ENCODE measurements at places on chromosomes 4 and X.

DNA sequence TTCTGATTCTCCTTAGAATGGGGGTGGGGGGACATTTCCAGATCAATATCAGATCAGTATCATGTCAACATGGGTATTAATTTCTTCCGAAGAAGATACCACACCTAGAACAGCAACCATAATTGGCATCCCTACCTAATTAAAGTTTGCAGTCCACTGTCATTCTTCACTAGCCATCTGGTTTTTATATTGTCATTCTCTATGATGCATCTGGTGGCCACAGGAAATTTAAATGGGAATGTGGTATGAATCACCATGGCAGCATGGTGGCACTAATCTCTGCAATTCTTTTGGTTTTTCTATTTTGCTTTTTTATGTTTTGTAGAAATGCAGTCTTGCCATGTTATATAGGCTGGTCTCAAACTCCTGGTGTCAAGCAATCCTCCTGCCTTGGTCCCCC, 16.6 kb upstream of the UBE2D3 start:
- DNase-seq = no peak

DNA sequence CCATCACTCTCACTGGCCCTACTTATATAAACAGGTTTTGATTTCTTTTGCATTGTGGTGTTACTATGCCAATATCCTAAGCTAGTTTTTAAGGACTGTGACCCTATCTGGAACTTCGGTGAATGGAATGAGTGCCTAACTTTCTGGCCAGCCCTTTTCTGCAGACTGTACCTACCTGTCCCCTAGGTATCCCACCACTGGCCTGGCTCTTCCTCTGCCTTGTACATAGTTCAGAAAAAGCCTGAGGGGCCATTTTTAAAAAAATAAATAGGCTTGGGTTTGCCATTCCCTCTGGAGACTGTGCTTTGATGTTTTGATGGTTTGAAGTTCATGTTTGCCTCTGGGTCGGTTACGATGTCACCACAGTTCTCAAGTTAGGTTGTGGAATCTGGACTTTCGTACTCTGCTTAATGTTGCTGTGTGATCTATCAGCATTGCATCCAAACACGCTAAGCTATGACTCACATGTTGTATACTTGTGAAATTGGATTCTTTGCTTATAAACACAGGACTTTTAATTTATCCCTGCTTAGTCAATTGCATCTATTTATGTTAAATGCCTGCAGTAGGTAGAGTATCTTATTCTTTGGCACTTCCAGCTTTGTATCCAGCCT, 182.0 kb downstream of the ANKRD50 start:
- DNase-seq = no peak

- DNase-seq = no peak
These were observed 15.0 kb upstream of the STS start for GRCh38 chrX:7132335-7133049.

- DNase-seq = no peak
These were observed 343.1 kb upstream of the NOCT start for GRCh38 chr4:138672393-138672976.

- DNase-seq = no peak
These were observed 119.4 kb downstream of the AKAP4 start for GRCh38 chrX:50081282-50081889.

DNA sequence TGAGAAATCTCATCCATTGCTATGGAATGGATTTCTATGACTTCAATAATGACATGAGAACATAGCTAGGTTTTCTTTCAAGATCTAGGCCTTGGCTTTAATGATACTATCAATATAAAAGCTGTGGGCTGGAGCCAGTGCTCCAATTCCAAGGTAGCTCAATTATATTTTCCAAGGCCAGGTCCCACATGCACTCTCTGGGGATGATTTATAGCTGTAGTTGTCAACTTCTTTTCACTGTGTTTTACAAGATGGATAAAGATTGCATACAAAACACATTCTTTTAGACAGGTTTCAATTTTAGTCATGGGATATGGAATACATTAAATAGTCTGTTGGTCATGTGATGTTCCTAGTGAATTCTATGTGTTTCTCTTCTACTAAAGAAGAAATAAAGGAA, 156.7 kb downstream of the DCAF12L1 start:
- DNase-seq = no peak

DNA sequence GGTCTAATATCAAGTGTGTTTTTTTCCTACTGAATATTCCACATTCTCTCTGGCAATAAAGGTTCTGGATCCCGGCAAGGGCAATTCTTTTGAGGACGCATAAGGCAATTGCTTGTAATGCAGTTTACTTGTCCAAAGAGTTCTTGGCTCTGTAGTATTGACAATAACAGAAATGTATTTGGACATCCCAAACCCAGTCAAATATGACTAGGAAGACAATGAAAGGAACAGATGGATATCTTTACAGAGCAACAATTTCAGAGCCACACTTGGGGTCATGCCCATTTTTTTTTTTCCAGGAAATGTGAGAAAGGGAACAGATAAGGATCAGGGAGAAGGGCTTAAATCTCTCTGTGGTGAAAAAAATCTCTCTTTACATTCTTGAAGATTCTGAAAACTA, 12.2 kb downstream of the GK2 start:
- no peak for DNase-seq

GRCh38 chr4:87060957-87061356, 126.1 kb downstream of the AFF1 start:
- DNase-seq = no peak

DNA sequence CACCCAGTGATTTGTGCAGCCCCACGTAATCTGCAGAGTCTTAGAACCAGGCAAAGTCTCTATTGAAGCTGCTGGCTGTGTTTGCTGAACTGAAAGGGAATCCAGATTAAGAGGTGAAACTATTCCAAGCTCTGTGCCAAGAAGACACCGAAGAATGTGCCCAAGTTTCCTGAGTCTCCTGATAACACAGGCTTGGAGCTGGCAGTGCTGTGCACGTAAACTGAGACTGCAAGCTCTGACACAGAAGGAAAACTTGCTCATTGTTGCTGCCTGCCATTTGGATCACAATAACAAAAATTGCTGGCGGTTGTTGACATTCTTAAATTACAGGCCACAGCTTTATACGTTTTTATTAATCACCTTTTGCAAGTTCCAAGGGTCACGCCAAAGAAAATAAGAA, 60.2 kb upstream of the VCX3B start:
- DNase-seq = no peak

- no peak for DNase-seq
These were observed 21.8 kb upstream of the PPA2 start for GRCh38 chr4:105495667-105496066.

- DNase-seq = no peak
These were observed 22.4 kb downstream of the MAGEA9 start for GRCh38 chrX:149804102-149804501.

- DNase-seq = no peak
These were observed 27.7 kb downstream of the YIPF7 start for GRCh38 chr4:44623676-44624075.

GRCh38 chrX:48683411-48683982, at the start of gene WAS:
Gene WAS, plus strand, starts transcription at chrX:48683799. Its CDS starts 55 bp downstream, at chrX:48683854.
- no peak for DNase-seq

GRCh38 chr4:124433044-124433443, 279.5 kb downstream of the ANKRD50 start:
- no peak for DNase-seq

GRCh38 chr4:44563496-44563895, 87.9 kb downstream of the YIPF7 start:
- DNase-seq = no peak

DNA sequence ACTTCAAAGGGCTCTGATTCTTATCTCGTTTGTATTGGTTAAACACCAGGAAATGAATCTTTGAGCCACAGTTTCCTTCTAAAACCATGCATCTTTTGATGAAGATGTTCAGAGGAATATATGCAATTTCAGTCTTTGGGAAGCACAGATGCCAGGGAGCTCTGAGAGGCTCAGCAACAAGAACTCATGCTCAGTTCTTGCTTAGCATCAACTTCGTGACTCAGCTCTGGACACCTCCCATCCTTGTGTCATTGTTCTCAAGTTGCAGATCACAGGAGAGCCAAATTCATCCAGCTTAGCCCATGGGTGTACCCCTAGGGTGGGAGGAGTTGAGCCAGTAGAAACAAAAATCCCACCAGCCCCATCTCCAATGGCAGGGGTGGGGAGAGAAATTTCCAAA, 219.6 kb upstream of the MAOA start:
- DNase-seq = no peak

DNA sequence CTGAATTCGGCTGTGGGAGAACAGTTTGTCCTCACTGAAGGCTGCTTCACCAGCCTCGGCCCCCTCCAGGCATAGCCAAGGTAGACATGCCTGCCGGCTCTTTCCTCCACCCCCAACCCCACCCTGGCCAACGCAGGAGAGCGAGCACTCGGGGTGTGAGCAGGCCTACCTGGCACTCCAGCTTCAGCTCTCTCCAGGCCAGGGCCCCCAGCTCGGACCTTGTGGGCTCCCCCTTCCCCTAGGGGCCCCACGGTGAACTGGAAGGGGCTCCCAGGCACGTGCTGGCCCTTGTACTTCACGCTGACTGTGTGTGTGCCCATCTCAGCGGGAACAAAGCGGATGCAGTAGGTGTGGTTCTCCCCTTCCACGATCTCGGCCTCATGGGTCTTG, 22.4 kb downstream of the FLNA start:
- DNase-seq = no peak

GRCh38 chr4:6956434-6957147, 47.0 kb downstream of the TBC1D14 start:
- no peak for DNase-seq

DNA sequence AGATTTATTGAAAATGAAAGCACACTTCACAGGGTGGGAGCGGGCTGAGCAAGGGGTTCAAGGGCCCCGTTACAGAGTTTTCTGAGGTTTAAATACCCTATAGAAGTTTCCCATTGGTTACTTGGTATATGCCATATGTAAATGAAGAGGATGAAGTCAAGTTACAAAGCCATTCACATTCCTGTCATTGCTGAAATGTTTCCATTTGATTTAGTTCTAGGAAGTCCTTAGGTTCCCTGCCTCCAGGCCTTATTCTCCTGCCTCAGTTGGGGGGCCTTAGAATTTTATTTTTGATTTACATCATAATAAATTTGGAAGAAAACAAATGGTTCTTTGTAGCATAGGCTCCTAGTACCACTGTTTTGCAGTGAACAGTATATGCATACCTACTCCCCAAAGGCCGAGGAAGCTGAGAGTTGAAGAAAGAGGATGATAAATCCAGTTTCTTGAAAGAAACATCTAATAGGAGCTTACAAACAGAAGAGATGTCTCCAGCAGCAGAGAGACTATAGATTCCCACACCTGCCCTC, 31.8 kb downstream of the SERTM2 start:
- no peak for DNase-seq

- no peak for DNase-seq
These were observed 232.0 kb upstream of the KLF8 start for GRCh38 chrX:56000174-56000573.

DNA sequence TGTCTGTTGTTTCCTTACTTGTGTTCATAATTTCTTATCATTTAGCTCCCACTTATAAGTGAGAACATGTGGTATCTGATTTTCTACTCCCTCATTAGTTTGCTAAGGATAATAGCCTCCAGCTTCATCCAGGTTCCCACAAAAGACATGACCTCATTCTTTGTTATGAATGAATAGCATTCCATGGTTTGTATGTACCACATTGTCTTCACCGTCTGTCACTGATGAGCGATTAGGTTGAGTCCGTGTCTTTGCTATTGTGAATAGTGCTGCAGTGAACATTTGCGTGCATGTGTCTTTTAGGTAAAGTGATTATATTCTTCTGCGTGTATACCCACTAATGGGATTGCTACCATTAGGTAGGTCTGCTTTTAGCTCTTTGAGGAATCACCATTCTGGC, 624.3 kb upstream of the EPHA5 start:
- DNase-seq = no peak

- no peak for DNase-seq
These were observed 62.2 kb downstream of the NSUN7 start for GRCh38 chr4:40811956-40812355.

- DNase-seq = no peak
These were observed 956 bp downstream of the TAPT1 start for GRCh38 chr4:16225167-16225862.

DNA sequence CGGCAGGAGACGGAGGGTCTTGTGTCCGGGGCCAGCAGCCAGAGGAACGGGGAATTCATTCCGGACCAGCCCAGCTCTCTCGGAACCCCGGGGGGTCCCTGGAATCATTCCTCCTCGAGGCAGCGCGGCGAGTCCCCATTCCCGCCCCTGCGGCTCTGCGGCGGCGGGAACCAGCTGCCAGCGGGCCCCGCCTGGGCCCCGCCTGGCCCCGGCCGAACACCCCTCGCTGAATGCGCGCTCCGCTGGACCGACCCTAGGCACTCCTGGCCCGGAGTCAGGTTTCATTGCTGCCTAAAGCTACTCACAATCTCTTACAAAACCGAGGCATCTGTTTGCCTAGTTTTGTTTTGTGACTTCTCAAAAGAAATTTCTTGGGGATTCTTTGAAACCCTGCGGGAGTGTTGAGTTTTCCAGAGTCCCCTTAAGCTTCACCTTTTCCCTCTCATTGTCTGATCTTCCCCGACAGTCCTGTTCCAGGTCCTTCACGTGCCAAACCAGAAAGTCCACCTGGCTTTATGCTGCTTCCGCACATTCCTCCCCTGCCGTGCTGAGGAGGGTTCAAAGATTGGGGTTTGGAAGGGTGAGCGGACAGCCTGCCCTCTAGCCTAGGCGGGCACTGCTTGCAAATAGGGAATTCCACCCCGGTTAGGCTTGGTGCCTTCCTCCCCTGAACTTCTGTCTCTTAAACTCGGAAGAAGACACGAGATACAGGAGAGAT, 789 bp downstream of the ARHGAP10 start:
- peak; percentile 75 for DNase-seq

DNA sequence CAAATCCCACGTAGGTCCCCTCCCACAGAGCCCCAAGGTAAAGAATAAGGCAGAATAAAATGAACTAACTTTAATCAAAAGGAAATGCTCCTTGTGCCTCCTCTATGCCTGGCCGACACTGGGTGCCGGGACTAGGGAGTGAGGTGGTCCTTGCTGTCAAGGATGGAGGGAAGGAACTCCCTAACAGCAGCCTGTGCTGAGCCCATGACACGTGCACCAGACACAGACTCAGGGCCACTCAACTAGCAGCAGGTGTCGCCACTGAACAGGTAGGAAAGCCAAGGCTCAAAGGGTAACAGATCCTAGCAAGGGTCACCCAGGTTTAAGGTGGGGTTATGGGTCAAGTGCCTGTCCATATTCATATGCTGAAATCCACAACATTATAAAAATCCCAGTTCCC, 29.2 kb downstream of the MSX1 start:
- peak; percentile 22 for DNase-seq

DNA sequence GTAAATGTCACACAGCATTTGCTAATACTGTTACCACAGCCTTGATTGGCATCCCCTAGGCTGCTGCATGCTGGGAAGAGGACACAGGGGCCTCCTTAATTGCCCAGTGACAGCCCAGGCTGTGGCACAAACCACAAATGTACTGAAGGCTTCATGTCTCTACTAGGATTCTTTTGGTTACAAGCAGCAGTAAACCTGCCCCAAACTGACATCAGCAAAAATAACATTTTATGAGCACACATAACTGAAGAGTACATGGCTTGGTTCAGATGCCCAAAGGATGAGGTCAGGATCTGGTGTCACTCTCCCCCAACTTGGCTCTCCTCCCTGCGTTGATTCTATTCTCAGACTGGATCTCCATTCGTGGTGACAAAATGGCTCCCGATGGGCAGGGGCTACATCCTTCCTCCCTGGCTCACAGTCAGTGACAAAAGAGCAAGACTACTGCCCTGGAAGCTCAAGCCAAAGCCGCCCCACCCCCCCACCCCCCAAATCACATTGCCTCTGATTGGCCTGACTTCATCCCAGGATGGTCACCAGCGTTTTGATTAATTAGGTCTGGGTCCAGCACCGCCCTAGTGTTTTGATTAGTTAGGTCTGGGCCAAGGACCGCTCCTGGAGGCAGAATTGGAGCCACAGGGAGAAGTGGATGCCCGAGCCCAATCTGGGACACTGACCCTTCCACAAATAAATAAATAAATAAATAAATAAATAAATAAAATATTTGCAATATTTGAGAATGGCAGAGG, 180.5 kb upstream of the RBPJ start:
- DNase-seq = no peak

All from coronary artery (tissue), 2 donors.